ENCODE measurements at places on chromosomes 1 and 21.

GRCh38 chr1:43533584-43533983 lies 2.9 kb downstream of the PTPRF start:
- DNase-seq: no peak

GRCh38 chr1:231279081-231279480 lies 38.1 kb downstream of the GNPAT start:
- DNase-seq: no peak

GRCh38 chr1:94113589-94114226 lies 7.2 kb downstream of the ABCA4 start:
- DNase-seq: no peak

DNA sequence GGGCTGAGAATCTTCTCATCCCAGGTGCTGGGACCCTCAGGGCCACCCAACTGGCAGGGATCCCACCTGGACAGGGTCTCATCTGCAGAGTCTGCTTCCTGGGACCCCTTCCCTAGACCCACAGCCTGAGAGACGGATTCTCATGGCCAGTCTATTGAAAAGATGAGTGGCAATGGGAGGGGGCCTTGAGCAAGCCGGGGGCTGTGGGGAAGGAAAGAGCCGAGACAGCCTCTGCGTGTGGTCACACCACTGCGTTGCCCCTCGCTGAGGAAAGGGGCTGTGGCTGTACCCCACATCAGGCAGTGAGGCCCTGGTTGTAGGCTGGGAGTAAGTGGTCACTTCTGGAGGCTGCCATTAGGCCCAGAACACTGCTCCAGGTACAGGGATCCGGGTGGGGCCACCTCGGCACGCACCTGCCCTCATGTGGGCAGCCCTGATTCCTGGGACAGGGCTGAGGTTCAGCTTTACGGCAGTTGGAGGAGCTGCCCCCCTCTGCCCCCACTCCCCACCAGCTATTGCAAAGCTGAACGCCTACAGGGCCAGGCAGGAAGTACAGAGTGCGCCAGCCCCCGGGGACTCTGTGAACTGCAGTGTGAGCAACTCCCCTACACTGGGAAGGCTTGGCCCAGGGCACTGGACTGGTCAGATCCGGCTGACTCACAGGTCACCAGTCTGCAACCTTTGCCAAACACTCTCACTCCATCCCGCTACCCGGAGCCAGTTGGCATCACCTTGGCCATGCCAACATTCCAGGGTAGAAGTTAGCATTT lies 106.9 kb downstream of the RIPK4 start:
- no peak for DNase-seq

- DNase-seq: no peak
These were observed 210.0 kb downstream of the GABPA start for GRCh38 chr21:25944672-25945213.

GRCh38 chr1:235940285-235940684 lies 73.6 kb upstream of the LYST start:
- no peak for DNase-seq

GRCh38 chr1:101181930-101182329 lies 54.9 kb upstream of the S1PR1 start:
- DNase-seq: no peak

DNA sequence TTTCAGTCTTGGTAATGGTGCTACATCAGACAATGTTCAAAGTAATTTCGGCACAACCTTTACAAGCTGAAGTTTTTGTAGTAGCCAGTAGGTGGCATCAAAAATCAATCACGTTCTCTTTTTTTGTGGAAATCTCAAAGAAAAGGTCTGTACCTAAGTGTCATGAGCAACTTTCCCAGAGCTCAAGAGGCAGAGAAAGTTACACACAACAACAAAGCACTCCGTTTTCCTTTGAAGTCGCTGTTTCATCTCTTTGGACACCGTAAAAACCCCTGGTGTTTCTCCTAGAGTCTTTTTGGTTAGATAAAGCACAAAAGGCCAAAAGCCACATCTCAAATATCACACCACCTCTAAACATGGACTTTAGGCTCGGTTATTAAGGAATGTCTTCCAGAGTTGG lies 131.6 kb downstream of the LHX8 start:
- DNase-seq: no peak

- no peak for DNase-seq
These were observed 48.8 kb downstream of the LAMC2 start for GRCh38 chr1:183234660-183235476.

DNA sequence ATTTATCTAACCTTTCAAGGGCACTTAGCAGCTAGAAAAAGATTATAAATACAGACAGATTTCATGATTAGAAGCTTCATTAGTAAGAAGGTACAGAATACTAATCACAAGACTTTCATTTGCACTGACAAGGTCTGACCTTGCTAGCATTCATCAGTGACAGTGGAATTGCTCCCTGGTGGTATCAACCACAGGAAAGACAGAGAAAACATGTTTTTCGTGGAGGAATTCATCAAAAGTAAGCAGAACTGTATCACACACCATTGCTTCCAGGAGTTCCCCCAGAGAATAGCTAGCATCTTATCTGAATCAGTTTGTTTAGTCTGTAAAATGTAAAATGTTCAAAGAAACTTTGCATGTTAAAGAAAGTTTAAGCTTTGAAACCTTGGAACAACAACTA lies 20.6 kb upstream of the CRB1 start:
- DNase-seq: no peak

DNA sequence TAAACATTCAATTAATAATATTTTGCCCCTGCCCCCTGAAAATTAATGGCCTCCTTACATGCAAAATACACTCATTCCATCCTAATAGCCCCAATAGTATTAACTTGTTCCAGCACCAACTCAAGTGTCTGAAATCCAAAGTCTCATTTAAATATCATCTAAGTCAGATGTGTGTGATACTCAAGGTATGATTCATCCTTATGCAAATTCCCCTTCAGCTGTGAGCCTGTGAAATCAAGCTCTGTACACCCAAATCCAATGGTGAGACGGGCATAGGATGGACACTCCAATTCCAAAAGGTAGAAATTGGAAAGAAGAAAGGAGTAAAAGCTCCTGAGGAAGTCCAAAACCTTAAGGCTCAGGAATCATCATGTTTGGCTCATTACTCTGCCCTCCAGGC lies 83.5 kb downstream of the HHAT start:
- DNase-seq: no peak

DNA sequence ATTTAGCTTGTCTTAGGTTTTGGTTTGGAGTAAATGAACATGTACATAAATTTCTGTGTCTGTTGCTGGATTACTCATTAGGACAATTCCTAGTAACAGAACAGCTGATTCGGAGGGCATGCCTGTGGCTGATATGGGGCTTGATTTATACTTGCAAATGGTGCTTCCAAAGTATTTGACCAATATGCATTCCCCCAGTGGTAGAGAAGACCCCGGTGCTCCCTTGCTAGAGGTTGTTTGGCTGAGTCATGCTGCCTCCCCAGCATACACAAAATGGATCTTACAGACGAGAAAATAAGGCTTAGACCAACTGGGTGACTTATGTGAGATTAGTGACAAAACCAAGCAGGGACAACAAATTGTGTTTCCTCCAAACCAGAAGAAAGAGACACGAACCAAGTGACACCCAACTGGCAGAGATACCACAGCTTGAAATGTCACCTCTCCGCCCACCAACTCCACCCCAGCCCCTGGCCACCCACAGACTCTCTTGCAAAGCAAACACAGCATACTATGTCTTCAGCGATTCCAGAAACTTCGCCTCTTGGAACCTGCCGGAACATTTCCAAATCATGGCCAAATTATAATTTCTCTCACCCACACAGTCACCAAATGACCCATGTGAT lies 75.9 kb upstream of the ETS2 start:
- DNase-seq: no peak

- no peak for DNase-seq
These were observed 104.4 kb downstream of the CRYAA start for GRCh38 chr21:43273016-43273707.

DNA sequence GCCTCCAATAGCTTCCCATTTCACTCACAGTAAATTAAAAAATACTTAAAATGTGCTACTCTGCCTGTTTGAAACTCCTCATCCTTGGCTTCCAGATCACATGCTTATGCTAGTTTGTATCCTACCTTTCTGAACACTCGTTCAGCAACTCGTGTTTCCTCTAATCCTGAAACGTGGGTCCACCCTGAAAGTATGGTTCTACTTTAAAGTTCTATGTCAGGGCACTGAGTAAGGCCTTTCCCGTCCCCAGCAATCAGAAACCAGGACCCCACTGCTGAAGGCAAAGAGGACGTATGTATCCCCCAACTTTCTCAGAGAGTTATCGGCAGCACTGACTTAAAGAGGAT lies 419 bp upstream of the TSEN15 start:
- DNase-seq: no peak

DNA sequence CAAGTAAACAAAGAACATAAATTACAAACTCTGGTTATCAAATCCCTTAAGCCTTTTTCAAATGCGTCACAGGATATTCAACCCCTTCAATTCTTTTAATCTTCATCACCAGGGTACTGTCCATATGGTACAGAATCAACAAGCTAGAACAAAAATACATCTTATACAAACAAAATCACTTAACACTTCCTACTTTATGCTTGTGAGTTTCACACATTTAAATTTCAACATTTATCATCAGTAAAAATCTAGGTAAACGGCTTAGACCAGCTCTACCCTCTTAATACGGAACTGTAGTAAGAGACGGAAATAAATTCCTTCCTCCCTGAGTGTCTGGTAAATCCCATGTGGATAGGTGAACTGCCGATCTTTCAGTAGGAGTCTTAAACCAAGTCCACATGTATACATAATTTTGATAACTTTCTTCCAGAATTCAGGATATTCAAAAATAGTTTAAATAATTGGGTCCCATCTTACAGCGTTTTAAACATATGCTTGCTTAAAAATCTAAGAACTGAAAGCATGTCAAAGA lies 1.0 kb downstream of the CCDC181 start:
- no peak for DNase-seq

- DNase-seq: no peak
These were observed 256.6 kb upstream of the RGS18 start for GRCh38 chr1:191901651-191902050.

- DNase-seq: no peak
These were observed 17.5 kb upstream of the PRDM2 start for GRCh38 chr1:13682444-13682843.

DNA sequence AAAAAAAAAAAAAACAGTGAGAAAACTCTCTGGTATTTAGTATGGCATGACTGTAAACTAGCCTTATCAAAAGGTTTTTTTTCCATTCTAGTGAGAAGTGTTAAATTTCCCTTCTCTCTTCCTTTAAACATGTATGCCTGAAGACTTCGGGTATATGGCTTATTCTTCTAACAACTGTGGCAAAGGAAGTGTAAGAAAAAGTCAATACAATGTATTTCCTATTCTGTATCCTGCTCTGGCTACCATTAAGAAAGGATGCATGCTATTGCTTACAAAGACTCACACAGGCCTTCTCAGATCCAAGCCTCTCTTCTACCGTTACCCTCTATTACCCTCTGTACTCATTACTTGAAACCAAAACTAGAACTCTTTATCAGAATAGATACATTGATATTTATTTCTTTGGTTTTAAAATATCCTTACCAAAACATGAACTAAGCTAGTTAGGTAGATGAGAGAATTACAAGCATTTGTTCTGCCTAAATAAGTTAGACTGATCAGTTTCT lies 8.4 kb downstream of the CEPT1 start:
- no peak for DNase-seq

DNA sequence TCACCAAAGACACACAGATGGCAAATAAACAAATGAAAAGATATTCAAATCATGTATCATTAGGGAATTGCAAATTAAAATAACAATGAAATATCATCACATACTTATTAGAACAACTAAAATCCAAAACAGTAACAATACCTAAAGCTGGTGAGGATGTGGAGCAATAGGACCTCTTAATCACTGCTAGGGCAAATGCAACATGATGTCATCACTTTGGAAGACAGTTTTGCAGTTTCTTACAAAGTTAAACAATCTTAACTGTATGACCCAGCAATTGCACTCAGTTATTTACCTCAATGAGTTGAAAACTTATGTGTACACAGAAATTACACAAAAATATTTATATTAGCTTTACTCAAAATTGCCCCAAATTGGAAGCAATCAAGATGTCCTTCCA lies 47.3 kb downstream of the SELENOF start:
- DNase-seq: no peak

DNA sequence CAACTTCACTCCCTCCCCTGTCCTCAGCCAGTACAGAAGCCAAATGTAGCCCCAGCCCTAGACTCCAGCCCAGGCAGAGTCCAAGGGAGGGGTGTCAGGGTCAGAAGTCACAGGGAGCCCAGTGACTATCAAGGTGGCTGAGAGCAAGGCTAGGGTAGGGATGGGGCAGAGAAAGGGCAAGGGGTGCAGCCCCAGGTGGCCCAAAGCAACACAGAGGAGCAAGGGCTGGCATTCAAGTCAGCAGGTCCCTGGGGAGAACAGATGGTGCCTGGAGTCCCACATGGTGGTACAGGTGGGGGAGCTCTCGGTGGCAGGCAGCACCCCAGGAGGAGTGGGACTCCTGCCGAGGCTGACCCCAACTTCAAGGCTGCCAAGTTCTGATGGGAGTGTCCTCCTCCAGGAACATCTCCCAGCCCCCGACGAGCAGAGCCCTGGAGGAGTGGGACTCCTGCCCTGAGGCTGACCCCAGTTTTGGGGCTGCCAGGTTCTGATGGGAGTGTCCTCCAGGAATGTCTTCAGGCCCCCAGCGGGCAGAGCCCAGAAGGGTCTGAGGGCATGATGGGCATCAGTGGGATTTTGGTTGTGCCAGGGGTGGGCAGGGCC lies 3.7 kb upstream of the DVL1 start:
- DNase-seq: no peak

GRCh38 chr1:65425697-65426096 lies 5.2 kb downstream of the LEPR start:
- no peak for DNase-seq

GRCh38 chr1:201217851-201218250 lies 27.2 kb downstream of the IGFN1 start:
- DNase-seq: no peak

DNA sequence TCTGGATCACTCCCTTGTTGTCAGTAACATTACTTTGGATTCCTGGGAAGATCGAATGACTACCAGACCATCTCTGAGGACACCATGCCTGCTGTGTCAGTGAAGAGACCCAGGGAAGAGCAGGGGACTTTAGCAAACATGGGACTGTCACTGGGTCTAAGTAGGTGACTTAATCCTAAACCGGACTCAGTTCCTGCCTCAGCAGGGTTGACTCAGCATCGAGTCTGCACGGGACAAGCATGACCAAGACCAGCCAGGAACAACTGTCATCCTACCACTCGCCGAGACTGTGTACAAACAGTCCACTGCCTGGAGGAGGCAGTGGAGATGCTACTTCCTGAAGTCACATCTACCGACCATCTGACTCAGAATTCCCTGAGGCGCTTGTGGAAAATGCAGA lies 53.2 kb upstream of the RAB4A start:
- no peak for DNase-seq
